RWPE2 (cell line): ENCODE measurements at places on chromosomes 1 and 21.
A peak's percentile ranks its signal among the peaks of the same experiment; 100 is the strongest.

DNA sequence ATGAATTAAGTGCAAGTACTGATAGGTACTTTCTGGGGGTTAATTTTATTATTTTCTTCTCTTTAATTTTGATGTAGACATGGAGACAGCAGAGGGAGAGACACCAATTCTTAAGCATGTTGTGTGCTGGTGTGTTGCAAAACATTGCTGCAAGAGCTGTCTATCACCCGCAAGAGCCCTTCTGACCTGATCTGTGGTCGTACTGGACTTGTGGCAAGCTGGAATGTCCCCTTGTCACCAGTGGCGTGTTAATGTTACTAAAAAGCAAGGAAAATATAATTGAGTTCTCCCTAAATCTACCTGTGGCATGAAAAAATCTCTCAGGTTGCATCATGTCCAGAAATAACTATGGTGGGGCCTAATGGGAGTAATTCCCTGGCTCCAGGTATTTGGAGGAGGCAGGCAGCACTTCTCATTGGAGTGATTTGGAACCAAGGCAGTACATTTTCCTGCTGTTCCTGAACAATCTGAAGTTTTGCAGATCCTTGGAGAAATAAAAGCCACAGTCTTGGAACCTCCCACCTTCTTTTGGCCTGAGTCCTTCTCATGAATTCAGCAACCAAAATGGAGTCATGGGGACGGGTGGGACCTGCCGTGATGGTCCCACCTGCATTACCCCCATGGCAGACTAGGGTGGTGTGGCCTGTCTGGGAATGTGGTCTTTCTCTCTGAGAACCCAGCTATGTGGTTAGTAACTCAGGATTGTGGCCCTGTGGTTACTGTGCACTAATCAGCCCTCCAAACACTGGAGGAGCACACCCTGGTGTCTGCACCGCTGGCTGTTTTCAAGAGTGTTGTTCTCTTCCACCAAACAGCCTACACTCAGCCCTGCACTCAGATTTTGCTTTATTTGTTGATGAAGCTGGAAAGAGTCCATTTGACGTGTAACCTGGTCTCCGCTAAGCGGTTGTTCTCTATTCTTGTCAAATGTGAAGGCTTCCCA, 57.4 kb downstream of the GALNT2 start:
- peak overlapping the region; percentile 54 for H3K27ac ChIP-seq
- DNase-seq = no peak
- H3K4me3 ChIP-seq = no peak overlapping the region
- peaks cover 33% of the 10 kb centered on the region for H3K4me1 ChIP-seq

DNA sequence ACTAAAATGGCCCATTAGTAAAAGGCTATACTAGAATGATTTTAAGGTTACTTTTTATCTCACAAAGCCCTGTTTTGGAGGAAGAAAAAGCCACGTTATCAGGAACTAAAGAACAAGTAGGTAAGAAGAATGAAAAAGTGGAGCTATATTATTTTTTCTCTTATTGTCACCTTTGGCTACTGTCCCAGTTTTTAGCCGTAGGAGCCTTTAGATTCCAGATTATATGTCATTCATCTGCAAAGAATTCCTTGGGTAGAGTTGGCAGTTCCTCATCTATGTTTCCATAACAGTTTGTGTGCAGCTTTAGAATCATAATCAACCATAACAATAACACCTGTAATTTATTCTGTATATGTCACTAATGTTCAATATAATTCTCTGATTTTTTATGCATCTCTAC, 83.8 kb downstream of the TPR start:
- H3K27me3 ChIP-seq = no peaks in the 10 kb centered on the region
- H3K4me3 ChIP-seq = no peak overlapping the region
- H3K27ac ChIP-seq = no peak overlapping the region
- no peaks in the 10 kb centered on the region for H3K4me1 ChIP-seq

DNA sequence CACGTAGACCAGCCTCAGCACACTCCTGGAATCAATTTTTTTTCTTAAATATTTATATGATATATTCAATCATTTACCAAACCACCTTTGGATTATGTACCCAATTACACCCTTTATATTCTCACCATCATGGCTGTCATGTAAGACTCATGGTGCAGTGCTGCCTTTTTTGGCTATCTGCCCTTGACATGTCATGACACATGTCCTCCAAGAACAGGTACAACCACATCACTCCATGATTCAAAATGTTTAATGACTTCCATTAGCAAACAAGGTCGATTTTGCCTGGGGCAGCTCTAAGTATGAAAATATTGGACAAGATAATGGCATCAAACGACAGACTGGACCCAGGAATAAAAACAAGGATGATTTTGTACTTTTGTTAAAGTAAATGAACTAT, 861.1 kb upstream of the ADAMTS5 start:
- H3K27me3 ChIP-seq = no peaks in the 10 kb centered on the region
- H3K36me3 ChIP-seq = no peaks in the 10 kb centered on the region
- no peak for DNase-seq
- no peak overlapping the region for H3K27ac ChIP-seq
- H3K4me1 ChIP-seq = no peaks in the 10 kb centered on the region

DNA sequence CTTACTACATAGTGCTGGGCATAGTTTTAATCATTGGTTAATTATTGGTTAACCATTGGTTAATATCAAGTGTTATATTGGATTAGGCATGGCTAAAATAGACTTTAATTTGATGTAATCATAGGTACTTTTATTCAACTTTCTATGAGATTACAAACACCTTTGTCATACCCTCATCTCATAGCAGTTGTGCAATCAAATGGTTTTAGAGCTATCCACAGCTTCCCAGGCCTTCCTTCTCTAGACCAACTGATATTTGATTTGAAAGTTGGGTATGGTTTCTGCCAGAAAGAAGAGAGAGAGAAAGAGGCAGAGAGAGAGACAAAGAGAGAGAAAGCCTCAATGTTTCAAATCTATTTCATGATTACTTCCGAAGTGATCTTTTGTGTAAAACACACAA, 9.6 kb upstream of the RGS1 start:
- no peak overlapping the region for H3K4me3 ChIP-seq
- no peaks in the 10 kb centered on the region for H3K27me3 ChIP-seq
- peaks cover 2% of the 10 kb centered on the region for H3K4me1 ChIP-seq
- no peaks in the 10 kb centered on the region for H3K36me3 ChIP-seq
- H3K27ac ChIP-seq = no peak overlapping the region
- no peak for DNase-seq

GRCh38 chr1:43452789-43453441, 816 bp downstream of the HYI start:
- peaks cover 43% of the 10 kb centered on the region for H3K36me3 ChIP-seq
- peak overlapping the region; percentile 98 for H3K27ac ChIP-seq
- H3K27me3 ChIP-seq = no peaks in the 10 kb centered on the region
- no peak for DNase-seq
- peak overlapping the region; percentile 44 for H3K4me3 ChIP-seq
